Hypothalamus (tissue), 51 donors: ENCODE measurements at places on chromosomes 2 and 18.
A peak's percentile ranks its signal among the peaks of the same experiment; 100 is the strongest.

- DNase-seq = no peak
Observed at GRCh38 chr2:231332388-231332787, 63.1 kb upstream of the B3GNT7 start.

- DNase-seq = no peak
Observed at GRCh38 chr18:23237524-23238151, 102.4 kb downstream of the CABLES1 start.

GRCh38 chr2:179049546-179050311 lies at the start of gene CCDC141:
Gene CCDC141, minus strand, starts transcription at chr2:179050137. Its CDS starts 196 bp downstream, at chr2:179049941.
- no peak for DNase-seq

DNA sequence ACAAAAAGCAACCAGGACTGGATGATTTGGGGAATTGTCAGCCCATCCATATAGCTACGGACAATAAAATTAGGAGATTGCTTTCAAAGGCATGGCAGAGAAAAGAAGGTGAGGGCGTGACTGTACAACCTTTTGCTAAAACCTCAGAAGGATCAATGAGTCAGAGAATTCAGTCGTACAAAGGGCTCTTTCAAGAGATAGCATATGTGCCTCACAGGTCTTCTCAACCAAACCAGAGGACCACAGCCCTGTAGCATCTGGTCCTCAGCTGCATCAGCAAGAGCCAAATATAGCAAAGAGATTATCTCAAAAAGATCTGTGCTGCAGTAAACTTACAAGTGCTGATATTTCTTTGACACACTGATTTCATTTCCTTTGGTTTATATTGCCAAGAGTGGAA lies 149.9 kb upstream of the RAB6C start:
- DNase-seq = no peak

GRCh38 chr2:236628256-236628901 lies 58.8 kb downstream of the ACKR3 start:
- DNase-seq = no peak

DNA sequence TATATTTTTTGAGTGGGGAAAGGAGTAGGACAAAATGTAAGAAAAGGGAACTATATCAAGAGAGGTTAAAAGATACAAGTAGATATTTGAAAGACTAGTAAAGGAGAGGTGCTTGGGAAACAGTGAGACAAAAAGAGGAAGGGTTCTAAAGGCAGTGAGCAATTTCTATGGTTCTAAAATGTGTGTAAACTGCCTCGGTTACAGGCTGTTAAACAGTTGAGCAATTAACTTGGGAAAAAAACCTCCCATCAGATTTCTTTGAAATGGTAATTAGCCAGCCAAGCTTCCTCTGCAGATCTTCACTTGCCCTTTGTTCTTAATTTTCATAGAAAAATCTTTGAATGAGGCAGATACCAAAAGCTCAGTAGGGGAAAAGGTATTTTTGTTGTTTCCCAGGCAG lies 238.7 kb upstream of the KCNH7 start:
- no peak for DNase-seq

DNA sequence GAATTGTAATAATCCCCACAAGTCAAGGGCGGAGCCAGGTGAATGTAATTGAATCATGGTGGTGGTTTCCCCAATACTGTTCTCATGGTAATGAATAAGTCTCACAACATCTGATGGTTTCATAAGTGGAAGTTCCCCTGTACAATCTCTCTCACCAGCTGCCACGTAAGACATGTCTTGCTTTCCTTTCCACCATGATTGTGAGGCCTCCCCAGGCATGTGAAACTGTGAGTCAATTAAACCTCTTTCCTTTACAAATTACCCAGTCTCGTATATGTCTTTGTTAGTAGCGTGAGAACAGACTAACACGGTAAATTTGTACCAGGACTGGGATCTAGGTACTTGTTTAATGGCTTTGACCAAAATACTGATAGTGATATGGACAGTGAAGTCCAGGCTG lies 744.3 kb upstream of the REG3G start:
- DNase-seq = no peak

GRCh38 chr2:2757764-2758163 lies 426.7 kb upstream of the MYT1L start:
- DNase-seq = no peak

- DNase-seq = no peak
Observed at GRCh38 chr2:46936566-46936965, 21.0 kb upstream of the MCFD2 start.

GRCh38 chr18:34221971-34222306 lies 2.8 kb downstream of the NOL4 start:
- DNase-seq = peak; percentile 29

GRCh38 chr2:23363831-23364230 lies 21.1 kb upstream of the KLHL29 start:
- no peak for DNase-seq

GRCh38 chr2:64214281-64215115 lies 70.3 kb upstream of the PELI1 start:
- no peak for DNase-seq

DNA sequence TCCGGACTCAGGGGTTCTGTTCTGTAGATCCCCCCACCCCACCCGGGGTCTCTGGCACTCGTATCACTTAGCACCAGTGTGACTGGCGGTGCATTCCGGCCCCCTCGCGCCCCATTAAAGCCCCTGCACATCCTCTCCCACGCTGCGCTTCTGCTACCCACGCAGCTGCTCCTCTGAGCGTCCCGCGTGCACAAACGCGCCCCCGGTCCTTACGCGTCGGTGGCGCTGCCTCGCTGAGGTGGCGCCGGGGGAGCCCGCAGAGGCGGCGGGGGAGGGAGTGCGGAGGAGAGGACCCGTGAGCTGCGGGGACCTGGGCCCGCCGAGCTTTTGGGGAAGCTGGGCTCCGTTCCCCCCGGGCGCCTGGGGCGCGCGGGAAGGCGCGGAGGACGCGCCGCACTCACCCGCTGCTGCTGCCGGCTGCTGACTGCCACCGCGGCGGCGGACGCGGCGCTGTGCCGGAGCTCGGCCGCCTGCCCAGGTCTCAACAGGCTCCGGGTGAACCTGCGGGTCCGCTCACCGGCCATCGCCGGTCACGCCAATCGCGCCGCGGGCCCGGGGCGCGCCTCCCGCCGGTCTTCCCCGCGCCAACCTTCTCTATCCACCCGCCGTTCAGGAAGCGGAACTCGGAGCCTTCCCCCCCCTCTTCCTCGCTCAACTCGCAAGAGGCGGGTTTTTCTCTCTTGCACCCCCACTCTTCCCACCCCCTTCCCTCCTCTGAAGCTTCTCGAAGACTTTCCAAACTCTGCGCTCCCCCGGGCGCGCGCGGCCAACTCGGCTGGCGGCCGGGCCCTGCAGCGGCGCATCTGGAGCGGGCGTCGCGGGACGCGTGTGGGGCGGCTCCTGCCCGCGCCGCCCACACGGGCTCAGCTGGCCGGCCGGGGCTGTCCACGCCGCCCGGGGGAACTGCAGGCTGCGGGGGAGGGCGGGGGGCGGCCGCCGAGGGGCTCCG lies at the start of gene DOCK10:
Gene DOCK10, minus strand, starts transcription at position 618 of the 949 bp plus-strand sequence. Its CDS starts 94 bp downstream, at position 524.
- peak; percentile 64 for DNase-seq

- DNase-seq = no peak
Observed at GRCh38 chr18:26708806-26709716, 156.4 kb downstream of the AQP4 start.

DNA sequence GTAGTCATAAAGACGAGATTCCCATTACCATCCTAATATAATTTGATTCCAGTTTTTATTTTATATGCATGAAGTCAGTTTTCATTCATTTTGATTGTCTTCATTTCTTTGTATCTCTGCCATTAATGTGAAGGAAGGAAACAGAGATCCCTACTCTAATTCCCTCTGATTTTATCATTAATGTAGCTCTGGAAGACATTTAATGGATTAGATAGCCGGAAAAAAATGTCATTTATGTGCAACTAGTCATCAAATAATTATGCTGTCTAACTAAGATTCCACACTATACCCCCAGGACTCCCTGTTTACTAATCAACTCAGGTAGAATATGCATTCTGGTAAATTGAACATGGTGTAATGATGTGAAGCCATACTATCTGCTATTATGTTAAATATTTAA lies 19.9 kb downstream of the RHBDD1 start:
- no peak for DNase-seq

DNA sequence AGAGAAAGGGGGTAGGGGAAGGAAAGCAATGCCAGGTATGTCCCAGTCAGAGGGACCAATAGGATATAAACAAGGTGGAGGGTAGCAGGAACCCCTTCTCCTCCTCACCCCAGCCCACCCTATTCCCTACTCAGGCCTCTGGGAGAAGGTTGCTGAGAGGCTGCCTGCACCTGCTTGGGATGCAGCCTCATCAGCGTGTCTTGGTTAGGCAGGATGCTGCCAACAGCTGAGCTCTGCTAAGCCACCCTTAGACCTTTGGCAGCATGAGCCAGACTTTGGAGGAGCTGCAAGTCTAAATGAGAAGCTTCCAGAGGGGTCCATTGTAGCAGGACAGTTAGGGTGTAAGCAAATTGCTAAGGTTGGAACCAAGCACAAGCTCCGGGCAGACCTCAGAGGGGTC lies 38.2 kb upstream of the CAB39 start:
- DNase-seq = no peak

DNA sequence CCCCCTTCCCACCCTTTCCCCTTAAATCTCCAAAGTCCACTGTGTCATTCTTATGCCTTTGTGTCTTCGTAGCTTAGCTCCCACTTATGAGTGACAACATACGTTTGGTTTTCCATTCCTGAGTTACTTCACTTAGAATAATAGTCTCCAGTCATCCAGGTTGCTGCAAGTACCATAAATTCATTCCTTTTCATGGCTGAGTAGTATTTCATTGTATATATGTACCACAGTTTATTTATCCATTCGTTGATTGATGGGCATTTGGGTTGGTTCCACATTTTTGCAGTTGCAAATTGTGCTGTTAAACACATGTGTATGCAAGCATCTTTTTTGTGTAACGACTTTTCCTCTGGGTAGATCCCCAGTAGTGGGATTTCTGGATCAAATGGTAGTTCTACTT lies 14.5 kb upstream of the ZNF638 start:
- DNase-seq = no peak

DNA sequence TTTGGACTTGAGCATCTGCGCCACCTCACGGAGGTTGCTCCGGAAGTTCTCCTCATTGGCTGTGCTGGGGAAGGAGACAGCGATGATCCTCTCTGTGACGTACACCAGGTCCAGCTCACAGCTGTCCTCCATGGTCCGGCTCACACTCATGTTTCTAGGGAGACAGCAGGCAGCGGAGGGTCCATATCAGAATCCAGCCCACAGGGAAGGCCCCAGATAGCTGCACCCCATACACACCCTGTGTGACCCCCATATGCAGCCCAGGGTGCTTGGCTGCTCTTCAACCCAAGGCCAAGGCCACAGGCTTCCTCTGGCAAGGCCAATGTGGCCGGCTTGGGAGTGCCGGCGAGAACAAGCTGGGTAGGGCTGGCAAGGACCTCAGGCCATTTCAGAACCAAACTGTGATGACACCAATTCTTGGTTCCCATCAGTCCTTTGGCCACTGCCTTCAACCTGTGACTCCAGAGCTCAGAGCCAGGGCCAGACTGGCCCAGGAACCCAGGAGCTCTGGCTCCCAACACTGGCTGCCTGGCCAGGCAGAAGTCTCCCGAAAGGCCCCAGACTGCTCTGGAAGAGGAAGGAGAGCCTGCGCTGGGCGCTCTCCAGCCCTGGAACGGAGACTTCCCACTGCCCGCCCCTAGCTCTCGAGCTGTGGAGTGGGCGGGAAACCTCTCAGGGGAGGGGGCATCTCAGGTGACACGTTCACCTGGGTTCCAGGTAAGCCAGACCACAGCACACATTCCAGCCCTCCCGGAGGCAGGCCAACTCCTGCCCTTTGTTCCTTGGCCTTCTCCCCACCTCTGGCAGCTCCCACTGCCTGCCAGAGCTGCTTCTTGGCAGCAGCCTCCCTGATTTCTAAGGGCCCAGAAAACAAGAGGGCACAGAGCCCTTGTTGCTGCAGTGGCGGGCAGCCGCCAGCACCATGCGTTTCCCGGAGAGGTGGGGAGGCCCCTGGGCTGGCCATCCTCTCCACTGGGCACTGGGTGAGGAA lies 104.7 kb downstream of the TNS1 start:
- peak; percentile 30 for DNase-seq

GRCh38 chr2:232512602-232513001 lies 7.6 kb upstream of the PRSS56 start:
- DNase-seq = no peak

DNA sequence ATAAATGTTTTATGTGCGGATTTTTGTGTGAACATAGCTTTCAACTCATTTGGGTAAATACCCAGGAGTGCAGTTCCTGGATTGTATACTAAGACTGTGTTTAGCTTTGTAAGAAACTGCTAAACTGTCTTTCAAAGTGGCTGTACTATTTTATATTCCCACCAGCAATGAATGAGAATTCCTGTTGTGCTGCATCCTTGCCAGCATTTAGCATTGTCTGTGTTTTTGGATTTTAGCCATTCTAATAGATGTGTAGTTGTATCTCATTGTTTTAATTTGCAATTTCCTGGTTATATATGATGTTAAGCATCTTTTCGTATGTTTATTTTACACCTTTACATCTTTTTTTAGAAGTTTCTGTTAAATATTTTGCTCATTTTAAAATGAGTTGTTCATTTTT lies 24.2 kb downstream of the VRK2 start:
- DNase-seq = no peak

- DNase-seq = no peak
Observed at GRCh38 chr2:200762127-200762526, 49.6 kb upstream of the BZW1 start.

- no peak for DNase-seq
Observed at GRCh38 chr2:239819091-239819973, 205.8 kb downstream of the NDUFA10 start.

GRCh38 chr2:193966590-193966989 lies 1690.4 kb upstream of the SLC39A10 start:
- DNase-seq = no peak

DNA sequence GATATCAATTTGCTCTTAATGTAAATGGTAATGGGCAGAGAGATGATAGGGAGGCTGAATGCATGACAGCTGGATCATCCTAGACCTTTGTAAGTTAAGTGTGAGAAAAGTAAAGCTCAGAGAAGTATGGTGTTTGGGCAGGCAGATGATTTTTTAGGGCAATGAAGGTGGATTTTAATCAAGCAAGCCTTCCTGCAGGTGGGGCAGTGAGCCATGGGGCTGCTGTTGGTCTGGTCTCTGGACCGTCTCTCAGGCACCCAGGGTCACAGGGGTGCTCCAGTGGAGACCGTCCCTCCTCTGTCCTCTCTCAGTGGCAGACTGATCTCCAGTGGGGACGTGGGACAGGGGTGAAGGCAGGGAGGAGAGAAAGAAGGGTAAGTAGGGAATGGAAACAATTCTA lies 69.8 kb upstream of the STK17B start:
- DNase-seq = no peak

- DNase-seq = no peak
Observed at GRCh38 chr2:78681386-78681785, 344.1 kb upstream of the REG3G start.

DNA sequence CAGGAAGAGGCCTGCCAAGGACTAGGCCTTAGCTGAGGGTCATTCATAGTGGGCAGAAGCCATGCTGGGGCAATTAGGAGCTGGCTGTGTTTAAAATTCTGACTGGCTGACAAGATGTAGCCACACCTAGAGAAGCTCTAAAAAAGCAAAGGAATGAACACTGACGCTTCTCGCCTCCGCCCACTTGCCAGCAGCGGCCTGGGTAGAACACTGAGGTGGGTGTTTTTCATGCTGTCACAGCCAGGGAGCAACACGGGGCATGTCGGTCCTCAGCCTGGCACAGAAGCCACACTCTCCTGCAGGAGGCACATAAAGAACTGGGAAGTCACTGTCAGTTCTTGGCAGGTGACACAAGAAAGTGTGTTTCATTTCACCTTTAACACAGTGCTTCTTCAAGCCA lies 10.4 kb downstream of the CHST10 start:
- DNase-seq = no peak
